ENCODE measurements at places on chromosomes 12 and 14. TPM values are rescaled to one million over a fixed set of nuclear protein-coding genes. Genes with fewer than 3 reads are reported as not detected.

The KRT76 gene
- not detected for total RNA-seq

The AMN gene
- 0.21 TPM for total RNA-seq

The SH2B3 gene
- total RNA-seq, result 15.3 TPM

The C1RL gene
- 20.6 TPM for total RNA-seq

The DMAC2L gene
- total RNA-seq, result 11.4 TPM

The SERPINA1 gene
- 1.9 TPM for total RNA-seq

The SERPINA12 gene
- total RNA-seq, result not detected

The FAM186B gene
- total RNA-seq, result 0.16 TPM

The OS9 gene
- total RNA-seq, result 137 TPM

The LPAR5 gene
- total RNA-seq, result 1.7 TPM

The UBE2N gene
- total RNA-seq, result 132 TPM

The VASH1 gene
- total RNA-seq, result 17.3 TPM

The KRT82 gene
- not detected for total RNA-seq

The MYO1H gene
- not detected for total RNA-seq

The PZP gene
- total RNA-seq, result 1.7 TPM

The METTL3 gene
- total RNA-seq, result 64.4 TPM

The SLC10A1 gene
- total RNA-seq, result not detected

The TAS2R50 gene
- total RNA-seq, result 20.0 TPM

The CEBPE gene
- total RNA-seq, result not detected

The KRT77 gene
- not detected for total RNA-seq

The SCNN1A gene
- total RNA-seq, result 5.7 TPM

The MSI1 gene
- 1.5 TPM for total RNA-seq

The CMA1 gene
- total RNA-seq, result 3.2 TPM

The CMKLR1 gene
- 17.6 TPM for total RNA-seq

The RFX4 gene
- total RNA-seq, result not detected

The CCDC184 gene
- 0.85 TPM for total RNA-seq

The IGFBP6 gene
- 39.8 TPM for total RNA-seq

The KCNA1 gene
- 5.9 TPM for total RNA-seq

The KRT4 gene
- total RNA-seq, result 6.3 TPM

The FGF6 gene
- total RNA-seq, result 0.74 TPM

The NRL gene
- 0.85 TPM for total RNA-seq

The DEPDC4 gene
- 3.4 TPM for total RNA-seq

The TMEM132D gene
- 0.32 TPM for total RNA-seq

The SLC39A2 gene
- total RNA-seq, result 1.2 TPM

The ANO2 gene
- total RNA-seq, result 8.8 TPM

The SERPINA9 gene
- total RNA-seq, result not detected

The HECTD1 gene
- 364 TPM for total RNA-seq

The PTHLH gene
- 13.7 TPM for total RNA-seq

The BHLHE41 gene
- total RNA-seq, result 3.5 TPM

The KRT3 gene
- not detected for total RNA-seq

The GPD1 gene
- total RNA-seq, result 2.2 TPM

The FOXN3 gene
- 38.5 TPM for total RNA-seq

The WIF1 gene
- 2.9 TPM for total RNA-seq

The A2M gene
- 428 TPM for total RNA-seq

The ZNF268 gene
- total RNA-seq, result 50.1 TPM

The CLEC1A gene
- 3.2 TPM for total RNA-seq

The DDHD1 gene
- total RNA-seq, result 71.1 TPM

The STAB2 gene
- total RNA-seq, result 16.4 TPM

The SERPINA5 gene
- 0.63 TPM for total RNA-seq

The LYSET gene
- total RNA-seq, result 9.4 TPM

The SDR9C7 gene
- not detected for total RNA-seq

The TAMALIN gene
- total RNA-seq, result 13.0 TPM

The POTEG gene
- not detected for total RNA-seq

The TBX5 gene
- total RNA-seq, result 6.2 TPM
